ENCODE measurements at places on chromosomes 13 and 19.

DNA sequence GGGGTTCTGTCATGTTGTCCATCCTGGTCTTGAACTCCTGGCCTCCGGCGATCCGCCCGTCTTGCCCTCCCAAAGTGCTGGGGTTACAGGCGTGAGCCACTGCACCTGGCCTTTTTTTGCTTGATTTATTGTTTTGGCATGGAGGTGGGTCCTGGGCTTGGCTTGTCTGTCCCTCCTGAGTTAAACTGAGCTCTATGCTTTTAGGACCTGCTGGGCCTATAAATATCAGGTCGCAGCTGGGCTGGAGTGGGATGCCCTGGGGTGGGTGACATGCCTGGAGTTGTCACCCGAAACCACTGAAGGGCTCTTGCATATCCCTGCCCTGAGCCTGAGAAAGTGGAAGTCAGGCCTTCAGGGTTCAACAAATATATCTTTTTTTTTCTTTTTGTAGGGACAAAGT, 5.5 kb downstream of the ARRDC5 start:
- DNase-seq: no peak

- DNase-seq: no peak
These were observed 969.1 kb upstream of the PCDH9 start for GRCh38 chr13:68199271-68199670.

GRCh38 chr19:19738564-19738963, 5.7 kb upstream of the ZNF14 start:
- DNase-seq: no peak

DNA sequence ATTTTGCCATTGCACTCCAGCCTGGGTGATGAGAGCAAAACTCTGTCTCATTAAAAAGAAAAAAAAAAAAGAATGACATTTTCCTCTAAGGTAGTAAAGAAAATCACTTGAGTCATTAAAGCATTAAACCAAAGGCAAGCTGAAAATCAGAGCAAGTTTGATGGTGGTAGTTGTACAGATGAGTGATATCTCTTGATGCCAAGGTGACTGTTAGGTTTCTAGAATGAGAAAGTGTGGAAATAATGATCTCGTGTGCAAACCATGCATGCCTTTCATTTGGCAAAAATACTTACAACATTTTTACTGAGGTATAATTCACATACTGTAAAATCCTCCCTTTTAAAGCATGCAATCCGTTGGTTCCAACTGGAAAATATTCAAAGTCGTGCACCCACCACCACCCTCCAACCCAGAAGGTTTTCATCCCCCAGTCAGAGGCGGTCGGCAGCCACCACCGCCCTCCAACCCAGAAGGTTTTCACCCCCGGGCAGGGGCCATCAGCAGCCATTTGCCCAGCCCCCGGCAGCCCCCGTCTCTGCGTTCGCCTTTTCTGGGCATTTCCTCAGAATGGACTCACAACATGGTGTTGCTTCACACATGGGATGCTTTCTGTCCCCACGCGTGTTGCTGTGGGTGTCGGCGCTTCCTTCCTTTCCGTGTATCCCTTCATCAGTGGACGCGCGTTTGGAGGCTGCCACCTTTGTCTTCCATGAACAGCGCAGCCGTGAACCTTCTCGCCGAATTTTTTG, 90.2 kb downstream of the ATP11A start:
- DNase-seq: no peak

GRCh38 chr19:16928916-16929315, 40.1 kb downstream of the F2RL3 start:
- DNase-seq: no peak

DNA sequence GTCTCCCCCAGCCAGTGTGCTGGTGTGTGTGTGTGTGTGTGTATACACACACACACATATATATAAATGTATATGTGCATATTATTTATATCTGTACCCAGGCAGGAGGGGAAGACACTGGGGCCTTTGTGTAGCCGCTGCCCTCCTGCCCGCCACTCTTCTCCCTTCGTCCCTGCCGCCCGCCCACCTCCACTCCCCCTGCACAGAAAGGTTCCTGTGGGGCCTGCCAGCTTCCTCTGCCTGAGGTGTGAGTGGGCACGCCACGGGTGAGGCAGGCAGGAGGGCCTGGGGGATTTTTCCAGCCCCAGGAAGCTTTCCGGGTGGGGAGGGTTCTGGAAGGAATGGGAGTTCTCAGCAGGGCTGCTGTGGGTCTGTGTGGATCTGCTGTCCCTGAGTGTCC, 6.9 kb downstream of the IRF2BP1 start:
- no peak for DNase-seq

DNA sequence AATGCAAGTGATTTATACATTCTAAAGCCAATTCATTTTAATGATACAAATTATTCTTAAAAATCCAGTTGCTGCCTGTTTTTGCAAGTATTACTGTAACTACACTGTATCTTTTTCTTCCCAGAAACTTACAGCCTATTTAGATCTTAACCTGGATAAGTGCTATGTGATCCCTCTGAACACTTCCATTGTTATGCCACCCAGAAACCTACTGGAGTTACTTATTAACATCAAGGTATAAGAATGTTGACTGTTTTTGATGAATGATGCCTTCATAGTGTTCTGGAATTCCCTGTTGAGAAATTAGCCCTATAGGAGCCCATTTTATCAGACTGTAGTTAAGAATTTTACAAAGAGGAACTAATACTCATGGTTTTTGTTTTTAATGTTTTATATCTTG, 25.0 kb downstream of the ITM2B start:
- DNase-seq: no peak

GRCh38 chr13:75612354-75612753, 23.8 kb upstream of the LMO7 start:
- no peak for DNase-seq

- no peak for DNase-seq
These were observed 12.2 kb downstream of the UPF1 start for GRCh38 chr19:18843960-18844359.

- no peak for DNase-seq
These were observed 71.5 kb upstream of the GJB6 start for GRCh38 chr13:20303636-20304035.

DNA sequence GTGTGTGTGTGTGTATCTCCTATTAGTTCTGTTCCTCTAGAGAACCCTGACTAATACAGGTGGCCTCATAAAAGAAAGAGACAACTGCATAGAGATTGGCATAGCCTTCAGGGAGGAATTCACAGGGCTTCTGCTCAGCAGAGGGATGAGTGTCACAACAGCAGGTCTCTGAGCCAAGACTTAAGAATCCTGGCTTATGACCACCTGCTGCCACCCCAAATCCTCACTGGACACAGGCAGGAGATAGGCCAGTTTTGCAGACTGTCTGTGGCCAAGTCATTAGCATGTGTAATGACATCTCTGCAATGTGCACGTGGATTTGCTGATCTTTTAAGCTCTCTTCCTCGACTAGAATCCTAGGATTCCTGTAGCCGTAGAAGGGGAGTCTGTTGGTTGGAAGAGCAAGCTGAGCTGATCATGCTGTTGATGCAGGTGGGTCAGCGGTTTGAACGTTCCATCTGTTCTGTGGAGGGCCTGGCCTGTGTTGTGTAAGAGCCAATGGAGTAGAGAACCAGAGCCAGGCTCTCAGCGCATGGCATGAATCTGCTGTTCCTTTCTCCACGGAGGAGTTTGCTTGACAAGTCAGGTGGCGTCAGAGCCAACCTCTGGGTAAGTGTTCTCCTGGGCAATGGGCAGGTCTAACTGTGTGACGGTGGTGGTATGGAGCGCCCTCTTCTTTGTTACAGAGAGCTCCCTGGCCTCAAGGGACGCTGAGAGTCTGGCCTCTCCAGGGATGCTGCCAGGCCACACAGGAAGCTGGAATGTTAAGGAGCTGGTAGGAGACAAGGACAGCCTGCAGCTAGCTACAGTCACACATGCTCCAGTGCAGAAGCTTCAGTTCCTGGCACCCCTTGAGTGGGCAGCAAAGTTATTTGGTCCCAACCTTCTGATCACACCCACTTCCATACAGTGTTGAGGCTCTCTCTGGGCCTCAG, 503.1 kb downstream of the FOXO1 start:
- DNase-seq: no peak

DNA sequence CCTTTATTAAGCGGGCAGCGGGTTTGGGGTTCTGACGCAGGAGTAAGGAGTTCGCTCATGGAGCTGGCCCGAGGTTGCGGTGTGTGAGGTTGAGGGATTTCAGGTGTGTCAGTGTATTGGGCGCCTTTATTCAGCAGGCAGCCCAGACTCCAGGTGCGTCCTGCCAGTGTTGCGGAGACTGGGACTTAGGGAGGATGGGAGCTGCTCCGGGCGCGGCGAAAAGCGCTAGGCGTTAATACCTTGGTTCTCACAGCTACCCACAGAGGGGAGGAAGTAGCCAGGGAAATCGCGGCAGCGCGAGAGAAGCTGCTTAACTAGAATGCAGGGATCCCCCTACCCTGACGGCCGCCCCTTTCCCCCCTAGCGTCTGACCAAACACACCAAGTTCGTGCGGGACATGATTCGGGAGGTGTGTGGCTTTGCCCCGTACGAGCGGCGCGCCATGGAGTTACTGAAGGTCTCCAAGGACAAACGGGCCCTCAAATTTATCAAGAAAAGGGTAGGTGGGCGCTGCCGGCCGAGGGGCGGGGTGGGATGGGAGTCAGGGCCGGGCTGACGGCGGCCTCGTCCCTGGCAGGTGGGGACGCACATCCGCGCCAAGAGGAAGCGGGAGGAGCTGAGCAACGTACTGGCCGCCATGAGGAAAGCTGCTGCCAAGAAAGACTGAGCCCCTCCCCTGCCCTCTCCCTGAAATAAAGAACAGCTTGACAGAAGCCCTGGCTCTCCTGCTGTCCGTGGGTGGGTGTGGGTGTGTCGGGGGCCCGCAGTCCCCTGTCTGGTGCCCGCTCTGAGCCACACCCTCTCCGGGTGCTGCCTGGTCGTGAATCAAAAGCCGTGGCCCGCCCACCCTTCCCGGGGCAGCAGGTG, 1.1 kb downstream of the RPL36 start:
- peak; percentile 20 for DNase-seq

GRCh38 chr19:9819596-9819909, 674 bp upstream of the FBXL12 start:
- DNase-seq: no peak

DNA sequence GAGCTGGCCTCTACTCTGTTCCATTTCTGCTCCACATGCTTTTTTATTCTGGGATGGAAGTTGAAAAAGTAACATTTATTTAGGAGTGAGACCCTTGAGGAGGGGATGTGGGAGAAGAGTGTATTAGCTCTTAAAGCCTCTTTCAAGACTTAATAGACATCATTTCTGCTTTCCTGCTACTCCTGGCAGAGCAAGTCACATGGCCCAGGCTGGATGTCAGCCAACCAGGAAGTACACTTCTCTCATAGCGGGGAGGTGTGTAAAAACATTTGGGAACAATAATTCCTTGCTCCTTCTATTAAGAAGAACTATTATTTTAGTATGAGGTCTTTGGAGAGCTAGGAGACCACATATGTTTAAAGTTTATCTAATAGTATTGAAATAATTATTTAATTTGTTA, 40.6 kb upstream of the FAM216B start:
- no peak for DNase-seq

DNA sequence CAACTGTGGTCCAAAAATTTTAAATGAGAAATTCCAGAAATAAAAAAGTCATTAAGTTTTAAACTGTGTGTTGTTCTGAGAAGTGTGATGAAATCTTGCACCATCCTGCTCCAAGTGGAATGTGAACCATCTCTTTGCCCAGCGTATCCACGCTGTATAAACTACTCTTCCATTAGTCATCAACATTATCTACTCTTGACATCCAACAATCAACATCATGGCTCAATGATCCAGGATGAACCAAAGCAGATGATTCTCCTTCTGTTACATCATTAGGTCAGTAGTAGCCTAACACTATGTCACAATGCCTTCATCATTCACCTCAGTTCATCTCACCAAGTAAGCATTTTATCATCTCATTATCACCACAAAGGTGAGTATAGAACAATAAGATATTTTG, 55.3 kb downstream of the SUCLA2 start:
- no peak for DNase-seq

DNA sequence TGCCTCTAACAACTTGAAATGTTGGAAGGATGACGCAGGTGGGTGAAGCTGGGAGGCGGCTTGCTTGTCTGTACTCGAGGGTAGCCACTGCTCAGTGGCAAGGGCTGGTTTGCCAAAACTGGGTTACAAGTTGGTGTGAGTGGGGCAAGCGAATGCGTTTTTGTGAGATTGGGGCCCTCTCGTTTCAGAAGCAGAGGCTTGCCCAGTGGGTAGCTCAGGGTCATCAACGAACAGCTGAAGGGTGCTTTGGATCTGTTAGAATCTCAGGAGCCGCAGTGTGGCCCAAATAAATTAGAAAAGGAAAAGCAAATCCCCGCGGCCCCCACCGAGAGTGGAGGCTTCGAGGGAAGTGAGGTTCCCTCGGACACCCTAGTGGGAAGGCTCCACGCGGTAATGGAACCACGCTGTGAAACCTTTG, 7.3 kb downstream of the ATP4B start:
- no peak for DNase-seq

GRCh38 chr13:53417601-53418000, 389.0 kb downstream of the OLFM4 start:
- DNase-seq: no peak

GRCh38 chr13:38905081-38905480, 85.5 kb downstream of the STOML3 start:
- no peak for DNase-seq

DNA sequence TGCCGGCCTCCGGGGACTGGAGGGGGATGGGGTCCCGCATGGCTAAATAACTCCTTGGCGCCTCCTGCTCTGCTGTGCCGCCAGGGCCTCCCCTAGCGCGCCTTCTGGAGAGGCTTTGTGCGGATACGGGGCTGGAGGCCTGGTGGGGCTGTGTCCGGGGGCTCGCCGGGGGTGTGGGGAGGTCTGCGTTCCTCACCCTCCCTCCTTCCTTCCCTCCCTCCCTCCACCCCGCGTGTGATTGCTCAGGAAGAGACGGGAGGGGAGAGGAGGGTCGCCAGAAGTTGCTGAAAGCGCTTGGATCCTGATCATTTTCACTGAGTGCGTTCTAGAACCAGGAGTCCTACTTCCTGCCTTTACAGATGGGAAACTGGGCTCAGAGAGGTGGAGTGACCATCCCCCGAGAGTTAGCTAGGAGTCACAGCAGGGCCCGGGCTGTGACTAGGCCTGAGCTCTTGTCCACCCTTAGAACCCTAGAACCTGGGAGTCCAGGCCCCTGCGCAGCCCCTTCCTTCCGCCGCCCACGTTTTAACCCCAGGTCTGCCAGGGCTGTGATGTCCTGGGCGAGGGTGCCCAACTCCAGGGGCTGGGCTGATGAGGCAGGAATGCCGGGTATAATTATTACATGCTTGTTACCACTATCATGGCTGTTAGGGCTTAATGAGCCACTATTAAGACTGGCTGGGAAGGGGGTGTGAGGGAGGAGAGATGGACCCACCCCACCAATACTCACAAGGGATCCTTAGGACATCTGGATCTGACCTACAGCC, 782 bp upstream of the JUND start:
- DNase-seq: no peak

GRCh38 chr13:111184458-111185401, 69.6 kb downstream of the ARHGEF7 start:
- no peak for DNase-seq

DNA sequence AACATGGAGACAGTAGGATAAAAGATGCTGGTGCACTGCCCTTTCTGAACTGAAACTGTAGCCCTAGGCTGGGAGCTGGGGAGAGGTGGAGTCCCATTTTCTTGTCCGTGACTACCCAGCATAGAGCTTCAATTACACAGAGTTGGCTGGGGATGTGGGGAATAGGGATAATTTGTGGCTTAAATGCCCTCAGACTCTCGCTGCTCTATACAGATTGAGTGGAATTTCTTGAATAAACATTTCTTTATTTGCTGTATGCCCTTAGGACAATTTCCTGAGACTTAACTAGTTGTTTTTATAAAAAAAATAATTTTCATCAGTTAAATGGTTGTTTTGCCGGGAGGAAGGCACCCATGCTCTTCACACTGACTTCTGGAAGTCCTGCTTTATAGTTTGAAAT, 7.2 kb downstream of the IGFL2 start:
- DNase-seq: no peak

GRCh38 chr13:113959198-113959597, 14.7 kb downstream of the C13orf46 start:
- DNase-seq: no peak

Data from effector CD4-positive, alpha-beta T cell (primary cell).